ENCODE measurements at places on chromosomes 1 and 21. TPM values are rescaled to one million over a fixed set of nuclear protein-coding genes. Genes with fewer than 3 reads are reported as not detected.

SPATA45 gene
- not detected for total RNA-seq

CCDC24 gene
- total RNA-seq = 8.2 TPM

TENT5C gene
- 0.10 TPM for total RNA-seq

CFHR2 gene
- not detected for total RNA-seq

HLX gene
- total RNA-seq = 5.0 TPM

MPL gene
- total RNA-seq = 0.16 TPM
